ENCODE measurements at places on chromosomes 2 and 18. TPM values are rescaled to one million over a fixed set of nuclear protein-coding genes. Genes with fewer than 3 reads are reported as not detected.

GRCh38 chr2:238379096-238379810, 47.5 kb upstream of the ASB1 start:
- DNase-seq, result no peak

DNA sequence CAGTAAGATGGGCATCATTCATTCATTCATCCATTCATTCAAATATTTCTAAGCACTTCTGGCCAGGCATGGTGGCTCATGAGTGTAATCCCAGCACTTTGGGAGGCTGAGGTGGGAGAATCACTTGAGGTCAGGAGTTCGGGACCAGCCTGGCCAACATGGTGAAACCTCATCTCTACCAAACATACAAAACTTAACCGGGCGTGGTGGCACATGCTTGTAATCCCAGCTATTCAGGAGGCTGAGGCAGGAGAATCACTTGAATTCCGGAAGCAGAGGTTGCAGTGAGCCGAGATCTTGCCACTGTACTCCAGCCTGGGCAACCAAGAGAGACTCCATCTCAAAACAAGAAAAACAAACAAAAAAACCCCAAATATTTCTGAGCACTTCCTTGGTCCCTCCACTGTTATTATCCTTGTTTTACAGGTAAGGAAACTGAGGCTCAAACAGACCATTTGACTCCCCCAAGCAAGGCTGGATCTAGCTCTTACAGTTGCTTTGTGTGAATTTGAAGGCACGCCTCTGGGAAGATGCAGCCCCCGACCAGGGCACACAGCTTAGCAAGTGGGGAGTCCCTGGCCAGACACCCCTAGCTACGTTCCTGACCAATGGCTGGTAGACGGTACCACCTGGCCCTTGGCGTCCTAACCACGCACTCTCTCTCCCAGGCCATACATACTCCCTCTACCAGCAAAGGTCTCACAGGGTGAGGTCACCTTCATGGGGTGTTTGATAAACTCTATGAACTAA, 50.6 kb upstream of the ODC1 start:
- no peak for DNase-seq

DNA sequence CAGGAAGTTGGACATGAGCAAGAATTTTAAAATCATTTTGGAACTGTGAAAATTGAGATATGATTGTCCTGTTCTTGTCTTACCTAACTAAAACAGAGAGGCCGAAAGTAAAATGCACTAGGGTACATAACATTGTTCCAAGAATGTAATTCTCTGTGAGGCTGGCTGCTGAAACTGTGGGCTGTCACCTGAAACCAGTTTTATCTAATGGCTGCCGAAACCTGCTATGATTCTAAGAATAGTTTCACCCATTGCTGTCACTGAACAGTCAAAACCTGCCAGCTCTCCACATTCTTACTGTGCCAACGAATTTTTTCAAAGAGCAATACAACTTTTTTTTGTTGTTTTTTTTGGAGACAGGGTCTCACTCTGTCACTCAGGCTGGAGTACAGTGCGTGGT, 119.3 kb upstream of the ZSWIM2 start:
- DNase-seq, result no peak

- DNase-seq, result no peak
Measured at GRCh38 chr2:201205515-201205849, 22.5 kb downstream of the CASP10 start.

MYCN gene
- total RNA-seq, result 0.17 TPM
